ENCODE measurements at places on chromosomes 6 and 20. TPM values are rescaled to one million over a fixed set of nuclear protein-coding genes. Genes with fewer than 3 reads are reported as not detected.
A peak's percentile ranks its signal among the peaks of the same experiment; 100 is the strongest.

DNA sequence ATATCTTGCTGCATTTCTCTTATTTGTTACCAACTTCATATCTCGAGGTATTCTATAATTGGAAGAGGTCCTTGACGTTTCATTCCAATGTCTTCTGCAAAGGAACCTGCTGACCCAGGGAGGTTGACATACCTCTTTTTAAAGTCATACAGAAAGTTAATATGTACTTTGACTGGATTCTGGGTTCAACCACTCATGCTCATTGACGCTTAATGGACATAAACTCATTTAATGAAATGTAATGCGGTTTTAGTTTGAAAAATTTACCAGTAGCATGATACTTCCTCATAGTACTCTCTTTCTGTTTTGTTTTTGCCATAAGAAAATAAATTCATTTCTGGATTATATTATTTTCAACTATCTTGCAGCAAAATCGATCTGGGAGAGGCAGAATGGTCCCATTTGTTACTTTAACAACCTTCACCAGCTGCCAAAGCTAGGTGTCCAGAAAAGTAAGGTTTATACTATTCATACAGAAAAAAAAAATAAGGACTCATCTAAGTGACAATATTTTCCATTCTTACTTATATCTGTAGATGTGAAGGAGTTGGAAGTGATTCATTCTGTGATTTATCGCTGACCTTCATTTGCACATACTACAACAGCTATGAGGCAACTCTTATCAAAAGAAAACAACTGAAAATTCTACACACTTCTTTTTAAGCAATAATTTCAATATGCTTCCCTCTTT is 101.6 kb downstream of the ATXN1 start:
- H3K4me1 ChIP-seq: no peaks in the 10 kb centered on the region
- no peak overlapping the region for H3K4me3 ChIP-seq
- DNase-seq: no peak

Gene KCNK15
- total RNA-seq: not detected

DNA sequence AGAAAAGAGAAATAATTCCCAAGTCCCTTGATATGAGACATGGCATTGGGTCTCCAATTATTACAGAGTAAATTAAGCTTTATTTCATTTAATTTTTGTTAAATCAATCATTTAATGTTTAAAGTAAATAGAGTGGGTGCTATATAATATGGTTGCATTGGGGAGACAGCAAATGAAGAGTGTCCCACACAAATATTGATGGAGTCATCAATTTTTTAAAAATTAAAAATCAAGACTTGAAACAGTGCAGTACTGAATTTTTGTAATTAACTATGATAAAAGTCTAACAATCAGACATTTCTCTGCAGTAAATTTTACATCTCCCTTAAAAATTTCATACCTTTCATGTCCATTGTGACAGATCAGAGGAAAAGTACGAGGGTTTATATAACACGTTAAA is 193.9 kb upstream of the ID4 start:
- DNase-seq: no peak
- H3K4me3 ChIP-seq: no peak overlapping the region
- H3K36me3 ChIP-seq: no peaks in the 10 kb centered on the region
- no peak overlapping the region for H3K27ac ChIP-seq
- H3K27me3 ChIP-seq: no peaks in the 10 kb centered on the region

DNA sequence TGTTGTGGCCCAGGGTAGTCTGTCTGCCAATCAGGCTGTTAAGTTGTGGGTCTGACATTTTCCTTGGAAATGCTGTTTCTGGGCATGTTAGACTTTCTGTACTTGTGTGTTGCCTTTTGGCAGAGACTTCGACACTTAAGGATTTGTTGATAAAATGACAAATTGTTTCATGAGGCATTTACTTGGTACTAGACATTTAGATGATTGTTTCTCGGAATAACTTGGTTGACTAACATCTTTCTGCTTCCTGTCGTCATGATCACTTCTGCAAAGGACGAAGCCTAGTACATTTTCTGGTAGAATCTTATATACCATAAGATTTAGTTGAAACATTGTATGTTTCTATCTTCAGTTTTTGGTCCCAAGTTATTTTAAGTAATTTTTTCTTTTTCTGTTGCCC is 34.1 kb downstream of the UTRN start:
- no peak overlapping the region for H3K27ac ChIP-seq
- H3K36me3 ChIP-seq: no peaks in the 10 kb centered on the region
- H3K4me3 ChIP-seq: no peak overlapping the region
- H3K27me3 ChIP-seq: 0 out of 2 replicates have a peak, but pooled peaks cover 2% of the 10 kb centered on the region
- no peaks in the 10 kb centered on the region for H3K4me1 ChIP-seq
- DNase-seq: no peak

Gene SEL1L2
- not detected for total RNA-seq

DNA sequence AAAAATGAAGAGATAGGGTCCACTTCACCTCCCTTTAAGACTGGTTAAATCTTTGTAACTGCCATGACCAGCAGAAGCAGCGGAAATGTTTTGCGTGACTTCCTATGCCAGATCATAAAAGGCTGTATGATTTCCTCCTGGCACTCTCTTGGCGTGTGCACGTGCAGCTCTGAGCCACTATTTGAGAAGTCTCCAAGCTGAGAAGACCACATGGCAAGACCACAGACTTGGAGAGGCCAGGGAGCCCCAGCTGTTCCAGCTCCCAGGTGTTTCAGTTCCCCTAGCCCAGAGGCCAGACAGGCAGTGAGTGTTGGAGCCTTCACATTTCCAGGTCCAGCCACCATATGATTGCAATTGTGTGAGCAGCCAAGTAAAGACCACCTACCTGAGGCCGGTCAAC is 259.3 kb upstream of the RIN2 start:
- no peaks in the 10 kb centered on the region for H3K4me1 ChIP-seq
- H3K36me3 ChIP-seq: no peaks in the 10 kb centered on the region
- no peaks in the 10 kb centered on the region for H3K27me3 ChIP-seq
- no peak for DNase-seq

Gene NKAPL
- 0.11 TPM for total RNA-seq

DNA sequence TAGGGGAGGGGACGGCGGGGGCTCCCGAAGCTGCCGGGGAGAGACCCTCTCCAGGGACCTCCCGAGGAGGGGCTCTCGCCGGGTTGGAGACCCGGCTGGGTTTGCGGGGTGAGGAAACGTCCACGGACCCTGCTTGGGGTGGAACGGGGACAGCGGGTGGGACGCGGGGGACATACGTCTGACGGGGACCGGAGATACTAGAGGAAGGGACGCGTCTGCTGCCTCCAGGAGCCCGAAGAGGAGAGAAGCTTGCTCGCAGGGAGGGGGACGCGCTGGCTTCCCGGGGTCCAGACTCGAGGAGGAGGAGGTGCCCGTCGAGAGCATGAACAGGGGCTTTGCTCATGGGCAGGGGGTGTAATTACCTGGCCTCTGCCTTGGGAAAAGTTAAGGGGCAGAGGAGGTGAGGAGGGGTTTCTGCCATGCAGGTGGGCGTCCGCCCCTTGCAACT is 593 bp downstream of the DNMT3B start:
- peaks cover 13% of the 10 kb centered on the region for H3K4me1 ChIP-seq
- 0 out of 2 replicates have a peak, but pooled peaks cover 2% of the 10 kb centered on the region for H3K27me3 ChIP-seq
- no peaks in the 10 kb centered on the region for H3K36me3 ChIP-seq
- DNase-seq: no peak
- peak overlapping the region; percentile 68 for H3K4me3 ChIP-seq

GRCh38 chr6:17677602-17678001 is 29.1 kb downstream of the NUP153 start:
- no peak overlapping the region for H3K27ac ChIP-seq
- no peak overlapping the region for H3K4me3 ChIP-seq
- peaks cover 41% of the 10 kb centered on the region for H3K36me3 ChIP-seq
